ENCODE measurements at places on chromosomes 4 and X.

DNA sequence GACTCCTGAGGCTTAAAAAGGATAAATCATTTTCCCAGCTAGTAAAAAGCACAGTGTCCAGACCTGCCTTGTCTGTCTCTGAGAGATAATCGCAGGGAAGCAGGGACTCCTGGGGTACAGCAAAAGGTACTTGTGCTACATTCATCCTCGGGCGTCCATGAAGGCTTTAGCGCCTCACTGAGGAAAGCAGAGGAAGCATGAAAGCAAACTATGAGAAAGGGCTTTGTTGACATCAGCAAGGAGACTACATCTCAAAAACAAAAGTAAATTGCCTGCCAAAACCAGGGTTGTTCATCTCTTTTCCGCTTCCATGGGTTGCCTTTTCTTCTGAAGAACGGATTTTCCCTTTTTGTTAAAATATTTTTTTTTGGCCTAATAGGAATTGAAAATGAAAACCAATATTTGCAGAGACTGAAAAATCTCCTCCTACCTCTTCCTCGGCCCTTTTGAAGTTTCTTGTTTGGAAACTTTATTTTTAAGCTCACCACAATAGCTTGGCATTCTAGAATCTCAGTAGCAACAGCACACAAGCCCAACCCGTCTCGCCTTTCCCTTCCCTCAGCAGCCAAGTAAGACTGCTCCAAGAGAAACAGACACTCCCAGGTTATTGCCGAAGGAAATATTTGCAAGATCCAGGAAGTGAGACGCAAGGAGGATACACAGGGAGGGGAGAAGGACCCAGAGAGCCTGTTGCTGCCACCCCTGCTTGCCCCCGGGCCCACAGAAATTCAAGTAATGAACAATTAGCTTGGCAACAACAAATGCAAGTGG, 148.3 kb upstream of the DGKK start:
- no peak for DNase-seq

DNA sequence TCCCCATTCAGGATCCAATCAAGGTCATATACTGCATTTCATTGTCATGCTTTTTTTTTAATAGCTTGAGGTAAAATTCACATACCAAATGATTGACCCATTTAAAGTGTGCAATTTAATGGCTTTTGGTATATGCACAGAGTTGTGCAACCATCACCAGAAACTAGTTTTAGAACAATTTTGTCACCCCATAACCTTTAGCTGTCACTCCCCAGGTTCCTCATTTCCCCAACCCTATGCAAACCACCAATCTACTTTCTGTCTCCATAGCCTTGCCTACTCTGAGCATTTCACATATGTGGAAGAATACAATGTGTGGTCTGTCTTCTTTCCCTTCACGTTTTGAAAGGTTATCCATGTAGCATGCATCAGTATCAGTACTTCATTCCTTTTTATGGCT, 1.4 kb upstream of the SMAD1 start:
- no peak for DNase-seq

DNA sequence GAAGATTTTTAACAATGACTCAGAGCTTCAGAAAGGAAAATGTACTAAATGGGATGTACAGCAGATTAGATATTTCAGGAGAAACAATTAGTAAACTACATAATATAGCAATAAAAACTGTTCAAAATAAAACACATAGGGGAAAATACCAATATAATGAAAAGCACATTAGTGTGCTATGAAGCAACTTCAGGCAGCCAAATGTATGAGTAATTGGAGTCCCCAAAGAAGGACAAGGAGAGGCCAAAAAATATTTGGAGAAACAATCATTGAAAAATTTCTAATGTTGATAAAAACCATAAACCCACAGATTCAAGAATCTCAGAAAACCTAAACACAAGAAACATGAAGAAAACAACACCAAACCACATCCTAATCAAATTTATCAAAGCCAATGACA, 129.3 kb upstream of the CHRDL1 start:
- DNase-seq = no peak

GRCh38 chrX:127030016-127030748, 210.7 kb downstream of the PRR32 start:
- no peak for DNase-seq

All from activated naive CD4-positive, alpha-beta T cell treated with anti-CD3 and anti-CD28 coated beads, Interleukin-2, amount 10 ng/mL, durations not matched to agents 7 days and 5 days (primary cell).